ENCODE measurements at places on chromosomes 13 and 19. TPM values are rescaled to one million over a fixed set of nuclear protein-coding genes. Genes with fewer than 3 reads are reported as not detected.

PSG5 gene
- 1.7 TPM for total RNA-seq

VAV1 gene
- total RNA-seq: not detected

ZNF470 gene
- 0.43 TPM for total RNA-seq

PSG6 gene
- not detected for total RNA-seq

GNG8 gene
- total RNA-seq: not detected

CEACAM6 gene
- 10.7 TPM for total RNA-seq

ZNF579 gene
- 26.5 TPM for total RNA-seq

LPAR2 gene
- 29.3 TPM for total RNA-seq
